ENCODE measurements at places on chromosomes 3 and 15.
A peak's percentile ranks its signal among the peaks of the same experiment; 100 is the strongest.

GRCh38 chr3:197394464-197395321, 96.3 kb upstream of the DLG1 start:
- DNase-seq = peak; percentile 38

GRCh38 chr15:69017978-69018377, 3.5 kb downstream of the NOX5 start:
- no peak for DNase-seq

- DNase-seq = no peak
These were observed 166.3 kb upstream of the UBE3A start for GRCh38 chr15:25605151-25605550.

- no peak for DNase-seq
These were observed 27.4 kb downstream of the CALML4 start for GRCh38 chr15:68177742-68178141.

DNA sequence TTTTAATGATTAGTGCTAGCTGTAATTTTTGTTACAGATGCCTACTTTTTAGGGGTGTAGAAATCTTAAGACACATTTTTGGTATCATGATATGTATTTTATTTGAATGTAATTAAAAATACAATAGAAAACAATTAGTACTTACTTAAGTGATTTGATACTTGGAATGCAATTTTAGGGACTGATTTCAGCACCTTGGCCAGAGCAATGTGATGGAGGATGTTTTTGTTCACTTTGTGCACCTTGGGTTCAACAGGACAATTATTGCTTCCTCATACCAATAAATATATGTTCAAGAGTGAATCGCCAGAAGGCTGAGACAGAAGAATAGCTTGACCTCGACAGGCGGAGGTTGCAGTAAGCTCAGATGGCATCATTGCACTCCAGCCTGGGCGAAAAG, 22.3 kb downstream of the GMNC start:
- peak; percentile 7 for DNase-seq

- DNase-seq = peak; percentile 57
These were observed 32.2 kb upstream of the ACP3 start for GRCh38 chr3:132284781-132285619.

- DNase-seq = no peak
These were observed 265.8 kb upstream of the WNT5A start for GRCh38 chr3:55752911-55753310.

DNA sequence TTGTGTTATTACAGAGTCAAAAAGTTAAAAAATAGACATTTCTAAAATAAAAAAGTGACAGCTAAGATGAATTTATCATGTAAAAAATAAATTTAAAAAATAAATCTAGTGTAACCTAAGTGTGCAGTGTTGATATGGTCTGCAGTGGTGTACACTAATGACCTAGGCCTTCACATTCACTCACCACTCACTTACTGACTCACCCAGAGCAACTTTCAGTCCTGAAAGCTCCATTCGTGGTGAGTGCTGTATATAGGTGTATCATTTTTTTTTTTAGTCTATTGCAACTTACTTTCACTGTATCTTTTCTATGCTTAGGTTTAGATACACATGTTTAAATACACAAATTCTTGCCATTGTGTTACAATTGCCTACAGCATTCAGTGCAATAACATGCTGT, 459.4 kb upstream of the ROBO1 start:
- no peak for DNase-seq

- no peak for DNase-seq
These were observed 97.2 kb upstream of the LRRFIP2 start for GRCh38 chr3:37271611-37272010.

DNA sequence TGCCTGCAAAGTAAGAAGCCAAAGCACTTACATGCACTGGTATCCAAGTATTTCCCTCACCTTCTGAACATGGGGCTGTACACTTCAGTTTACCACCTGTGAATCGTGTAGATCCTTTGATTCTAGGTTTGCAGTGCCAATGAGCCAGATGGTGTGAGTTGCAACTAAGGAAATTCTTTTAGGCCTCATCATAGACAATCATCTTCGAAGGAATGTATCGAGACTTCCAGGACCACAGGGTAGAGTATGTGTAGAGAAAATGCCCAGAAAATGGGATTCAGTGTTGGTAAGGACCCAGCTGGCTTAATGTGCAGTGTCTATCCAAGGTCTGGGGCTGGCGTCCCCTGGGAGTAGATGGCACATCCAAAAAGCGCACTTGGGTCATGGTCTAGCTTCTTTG, 323.2 kb upstream of the TPM1 start:
- no peak for DNase-seq

GRCh38 chr3:46931631-46932331, 44.8 kb downstream of the CCDC12 start:
- peak; percentile 59 for DNase-seq
